ENCODE measurements at places on chromosomes 2 and 18. TPM values are rescaled to one million over a fixed set of nuclear protein-coding genes. Genes with fewer than 3 reads are reported as not detected.

- DNase-seq, result no peak
Measured at GRCh38 chr18:45374878-45375630, 240.2 kb upstream of the SLC14A2 start.

Gene SANBR
- 5.5 TPM for total RNA-seq

Gene MEP1B
- total RNA-seq, result not detected

DNA sequence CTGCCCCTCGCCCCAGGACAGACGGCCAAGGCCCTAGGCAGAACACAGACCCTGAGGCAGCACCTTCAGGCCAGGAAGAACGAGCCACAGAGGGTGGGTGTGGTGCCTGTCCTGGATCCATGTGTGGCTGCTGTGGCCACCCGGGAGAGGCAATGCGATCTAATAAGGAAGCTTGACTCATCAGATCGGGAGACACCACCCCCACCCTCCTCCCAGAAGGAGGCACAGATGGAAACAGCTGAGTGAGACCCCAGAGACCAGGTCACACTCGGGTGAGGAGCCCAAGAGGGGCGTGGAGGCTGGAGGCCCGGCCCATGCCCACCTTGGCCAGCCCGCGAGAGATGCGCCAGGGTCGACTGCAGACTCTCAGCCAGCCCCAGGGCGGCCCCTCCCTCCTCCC, 20.3 kb downstream of the KCNG2 start:
- DNase-seq, result no peak

Gene SH3RF3
- 8.8 TPM for total RNA-seq

GRCh38 chr2:118223992-118224894, 136.0 kb downstream of the INSIG2 start:
- DNase-seq, result peak; percentile 25

DNA sequence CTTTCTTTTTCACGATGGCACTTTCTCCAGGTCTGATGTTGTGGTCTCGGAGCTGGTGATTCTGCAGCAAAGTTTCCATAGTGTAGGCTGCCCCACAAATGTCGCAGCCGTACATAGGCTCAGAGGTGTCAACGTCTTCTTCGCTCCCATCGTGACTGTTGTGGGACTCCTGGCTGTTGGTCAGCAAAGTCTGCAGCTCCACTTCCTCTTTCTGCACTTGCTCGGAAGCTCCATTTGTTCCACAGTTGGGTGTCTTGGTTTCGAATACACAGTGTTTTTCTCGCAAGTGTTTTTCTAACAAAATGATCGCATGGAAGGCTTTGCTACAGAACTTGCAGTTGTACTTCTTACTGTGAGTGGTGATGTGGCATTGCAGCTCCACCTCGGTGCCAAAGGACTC, 126.8 kb downstream of the ZNF521 start:
- no peak for DNase-seq

Gene ZNF521
- 29.4 TPM for total RNA-seq

Gene PSTPIP2
- 2.5 TPM for total RNA-seq
